ENCODE measurements at places on chromosomes 5 and 9.

- DNase-seq = no peak
Observed at GRCh38 chr9:31700252-31701045, 684.0 kb upstream of the ACO1 start.

DNA sequence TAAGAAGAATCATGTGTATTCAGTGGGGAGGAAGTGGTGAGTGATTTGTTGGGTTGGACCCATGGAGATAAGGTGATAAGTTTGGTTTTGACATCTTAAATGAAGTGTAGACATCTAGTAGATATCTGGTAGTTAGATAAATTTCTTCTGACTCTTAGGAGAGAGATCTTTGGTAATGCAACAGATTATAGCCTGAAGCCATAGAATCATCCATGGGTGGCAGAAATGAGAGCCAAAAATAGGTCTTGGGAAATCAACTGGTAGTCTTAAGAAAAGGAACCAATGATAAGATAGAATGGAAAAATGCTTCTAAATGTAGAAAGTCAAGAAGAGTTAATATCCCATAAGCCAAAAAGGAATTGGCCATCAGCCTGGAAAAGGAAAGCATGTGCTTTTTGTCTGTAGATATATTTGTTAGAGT lies 532.7 kb upstream of the GRAMD2B start:
- no peak for DNase-seq

- DNase-seq = no peak
Observed at GRCh38 chr9:80158131-80158530, 586.4 kb downstream of the TLE4 start.

DNA sequence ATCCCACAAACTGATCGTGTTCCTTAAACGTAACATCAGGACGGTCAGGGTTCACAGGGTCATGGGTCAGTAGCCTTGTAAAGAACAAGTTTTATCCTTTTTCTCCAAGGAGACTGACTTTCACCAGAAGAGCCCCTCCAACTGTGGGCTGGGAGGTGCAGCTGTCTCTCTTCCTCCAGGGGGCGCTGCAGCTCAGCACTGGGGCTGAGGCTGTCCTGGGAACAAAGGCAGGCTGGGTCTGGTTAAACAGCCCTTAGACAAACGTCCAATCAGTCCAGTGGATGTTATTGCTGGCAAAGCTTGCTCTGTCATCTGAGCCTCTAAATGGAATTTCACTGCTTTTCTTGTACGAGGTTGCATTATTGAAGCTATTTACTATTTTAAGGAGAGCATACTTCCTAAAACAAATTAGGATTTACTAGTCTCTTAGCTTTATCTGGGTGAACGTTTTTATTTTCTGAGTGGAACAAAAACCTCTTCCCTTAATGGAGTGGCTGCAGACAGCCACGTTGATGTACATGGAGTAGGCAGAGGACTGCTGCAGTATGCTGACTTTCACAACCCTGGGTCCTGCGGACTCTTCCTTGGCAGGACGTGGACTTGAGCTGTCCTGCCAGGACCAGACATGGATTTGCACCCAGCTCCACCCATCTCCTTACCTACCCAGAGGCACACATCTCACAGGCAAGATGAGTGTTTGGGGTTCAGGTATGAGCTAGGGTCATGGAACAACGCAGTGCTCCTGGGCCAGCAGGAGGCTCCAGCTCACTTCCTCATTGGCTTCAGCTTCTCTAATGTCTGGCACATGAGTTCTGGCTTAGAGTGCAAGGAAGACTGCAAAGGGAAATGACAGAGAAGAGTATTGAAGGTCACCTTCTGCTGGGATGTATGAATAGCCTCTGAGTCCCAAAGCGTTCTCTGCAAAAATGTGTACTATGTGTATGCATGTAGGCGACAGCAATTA lies 7.8 kb downstream of the EXOSC2 start:
- peak; percentile 83 for DNase-seq

DNA sequence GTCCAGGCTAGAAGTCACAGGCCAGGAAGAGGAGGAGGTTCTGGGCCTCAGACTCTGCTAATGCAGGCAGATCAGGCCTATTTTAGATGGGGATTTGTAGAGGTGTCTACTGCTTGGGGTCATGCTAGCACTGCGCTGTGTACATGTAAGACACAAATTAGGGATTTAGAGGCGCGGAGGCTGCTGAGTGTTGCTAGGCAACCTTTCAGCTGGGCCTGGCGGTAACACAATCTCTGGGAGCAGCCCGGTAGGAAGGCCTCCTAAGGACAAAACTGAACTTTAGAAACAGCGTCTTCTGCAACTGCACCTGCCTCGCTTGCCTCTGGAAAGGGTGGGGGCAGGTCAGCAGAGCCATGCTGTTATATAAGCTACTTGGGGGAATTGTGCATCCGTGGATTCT lies 147.9 kb downstream of the MACROH2A1 start:
- DNase-seq = peak; percentile 10

DNA sequence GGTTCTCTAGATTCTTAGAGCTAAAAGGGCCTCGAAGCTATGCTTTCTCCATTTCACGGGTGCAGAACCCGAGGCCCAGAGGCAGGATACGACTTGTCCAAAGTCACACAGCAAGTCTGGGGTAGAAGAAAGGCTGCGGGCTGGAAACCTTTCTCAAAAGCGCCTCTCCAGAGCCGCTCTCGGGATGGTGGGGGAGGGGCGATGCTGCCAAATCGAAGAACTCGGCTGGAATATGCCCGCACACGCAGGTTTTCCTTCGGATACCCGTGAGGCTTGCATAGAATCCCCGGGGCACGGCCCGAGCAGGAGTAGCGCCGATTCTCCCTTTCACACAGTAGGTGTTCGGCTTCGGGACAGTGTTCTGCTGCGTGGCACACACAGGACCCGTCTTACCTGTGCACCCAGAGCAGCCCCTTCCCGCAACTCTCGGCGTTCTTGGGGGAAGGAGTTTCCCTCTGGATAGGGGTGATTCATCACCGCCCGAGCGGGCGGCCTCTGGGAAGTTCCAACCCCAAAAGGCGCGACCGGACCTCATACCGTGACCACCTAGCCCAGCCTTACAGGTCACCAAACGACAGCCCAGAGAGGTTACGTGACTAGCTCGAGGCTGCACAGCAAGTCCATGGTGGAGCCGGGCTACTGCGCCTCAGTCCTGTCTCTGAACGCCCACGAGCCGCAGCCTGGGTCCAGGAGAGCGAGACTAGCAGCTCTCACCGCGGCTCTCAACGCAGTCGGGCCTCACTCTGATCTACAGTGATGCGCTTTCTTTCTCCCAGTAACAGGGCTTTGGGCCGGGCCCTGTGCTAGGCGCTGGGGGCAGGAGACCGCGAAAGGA lies 4.1 kb downstream of the PAX5 start:
- DNase-seq = peak; percentile 39

- DNase-seq = no peak
Observed at GRCh38 chr9:117827456-117827855, 123.3 kb downstream of the TLR4 start.

- DNase-seq = no peak
Observed at GRCh38 chr9:36039121-36039520, 2.4 kb downstream of the RECK start.
